ENCODE measurements at places on chromosomes 16 and 17.

- no peak for DNase-seq
Measured at GRCh38 chr17:31309556-31309955, 4.3 kb downstream of the EVI2B start.

DNA sequence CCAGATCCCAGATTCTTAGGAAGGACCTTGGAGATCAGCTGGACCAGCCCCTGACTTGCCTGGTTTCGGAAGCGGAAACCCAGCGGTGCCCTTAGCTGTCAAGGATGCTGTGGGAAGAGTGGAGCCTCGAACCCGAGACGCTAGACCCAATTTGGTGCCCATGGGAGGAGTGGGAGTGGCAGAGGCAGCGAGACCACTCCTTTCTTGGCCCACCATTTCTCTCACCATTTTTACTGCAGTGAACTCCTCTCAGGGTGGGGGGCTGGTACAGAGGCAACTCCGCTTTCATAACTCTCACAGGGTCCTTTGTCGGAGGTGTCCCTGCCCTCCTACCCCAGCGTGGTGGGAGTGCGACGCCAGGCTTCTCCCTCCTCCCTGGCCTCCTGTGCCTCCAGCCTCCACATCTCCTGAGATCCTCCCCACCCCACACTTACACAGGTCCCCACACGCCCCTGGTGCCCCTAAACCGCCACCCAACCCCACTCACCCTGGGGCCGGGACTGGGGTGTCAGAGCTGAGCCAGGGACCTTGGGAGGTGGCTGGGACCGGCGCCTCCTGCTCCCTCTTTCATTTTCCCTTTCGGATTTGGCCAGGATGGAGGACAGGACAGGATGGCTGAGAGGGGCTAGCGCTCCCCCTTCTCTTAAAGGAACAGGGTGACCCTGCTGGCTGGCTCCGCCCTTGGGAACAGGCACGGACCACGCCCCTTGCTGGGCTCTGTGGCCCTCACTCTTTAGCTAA, at the start of gene GJD3:
Gene GJD3 (minus strand): TSS at position 617 of the 741 bp plus-strand sequence. CDS start 922 bp downstream, outside the sequence.
- DNase-seq: no peak

DNA sequence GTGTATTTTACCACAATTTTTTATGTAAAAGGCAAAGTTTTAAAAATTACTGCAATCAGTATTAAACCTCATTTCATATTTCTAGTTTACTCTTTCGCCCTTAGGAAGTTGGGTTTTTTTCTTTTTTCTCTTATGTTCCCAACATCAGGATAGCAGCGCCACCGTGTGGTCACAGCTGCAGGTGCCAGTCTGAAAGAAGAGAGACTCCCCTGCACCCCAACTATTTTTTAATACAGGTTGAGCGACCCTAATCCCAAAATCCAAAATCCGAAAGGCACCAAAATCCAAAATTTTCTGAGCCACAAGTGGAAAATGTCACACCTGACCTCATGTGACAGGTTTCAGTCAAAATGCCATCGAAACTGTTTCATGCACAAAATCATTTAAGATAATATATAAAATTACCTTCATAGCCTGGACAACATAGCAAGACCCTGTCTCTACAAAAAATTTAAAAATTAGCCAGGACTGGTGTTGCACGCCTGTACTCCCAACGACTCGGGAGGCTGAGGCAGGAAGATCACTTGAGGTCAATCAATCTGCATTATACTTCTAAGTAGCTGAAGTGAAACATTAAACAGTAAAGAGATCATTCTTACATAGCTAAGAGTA, 21.8 kb upstream of the ASGR2 start:
- peak; percentile 32 for DNase-seq

GRCh38 chr16:50272687-50273381, 6.5 kb downstream of the ADCY7 start:
- DNase-seq: no peak

- no peak for DNase-seq
Measured at GRCh38 chr17:70074956-70075355, at the start of gene KCNJ16. KCNJ16 (plus strand) TSS chr17:70075225; CDS start chr17:70132088, 56,863 bp downstream.

- DNase-seq: no peak
Measured at GRCh38 chr16:72094266-72094610, 591 bp downstream of the DHX38 start.

DNA sequence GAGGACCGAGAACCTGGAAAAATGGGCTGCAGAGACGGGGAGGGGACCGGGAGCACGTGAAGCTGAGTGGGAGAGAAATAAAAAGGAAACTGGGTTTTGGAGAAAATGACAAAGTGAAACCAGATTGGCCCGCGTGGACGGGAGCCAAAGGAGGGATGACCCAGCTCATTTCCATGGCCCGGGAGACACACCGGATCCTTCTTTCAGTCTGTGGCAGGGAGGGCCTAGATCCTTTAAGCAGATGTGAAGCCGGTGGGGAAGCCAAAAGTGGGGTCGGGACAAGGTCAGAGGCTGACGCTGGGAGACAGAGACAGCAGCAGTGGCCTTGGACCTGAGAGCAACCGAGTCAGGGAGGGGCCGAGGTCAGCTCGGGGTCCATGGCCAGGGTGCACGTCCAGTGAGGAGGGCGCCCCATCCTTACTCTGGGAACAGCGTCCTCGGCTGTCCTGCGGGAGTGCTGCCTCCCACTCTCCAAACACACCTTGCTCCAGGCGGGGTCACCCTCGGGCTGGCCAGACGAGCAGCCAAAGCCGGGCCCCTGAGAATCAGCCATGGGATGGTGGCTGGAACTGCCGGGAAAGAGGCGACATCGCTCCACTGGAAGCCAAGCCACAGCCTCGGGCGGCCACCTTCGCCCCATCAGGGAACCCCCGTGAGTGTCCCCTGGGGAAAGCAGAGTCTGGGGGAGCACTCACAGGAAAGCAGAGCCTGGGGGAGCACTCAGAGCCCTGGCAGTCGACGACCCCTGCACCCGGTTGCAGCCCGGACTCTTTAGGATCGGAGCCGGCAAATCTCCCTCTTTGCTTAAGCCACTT, 17.3 kb downstream of the CA5A start:
- no peak for DNase-seq

- no peak for DNase-seq
Measured at GRCh38 chr17:76547642-76548202, 7.9 kb downstream of the PRCD start.

DNA sequence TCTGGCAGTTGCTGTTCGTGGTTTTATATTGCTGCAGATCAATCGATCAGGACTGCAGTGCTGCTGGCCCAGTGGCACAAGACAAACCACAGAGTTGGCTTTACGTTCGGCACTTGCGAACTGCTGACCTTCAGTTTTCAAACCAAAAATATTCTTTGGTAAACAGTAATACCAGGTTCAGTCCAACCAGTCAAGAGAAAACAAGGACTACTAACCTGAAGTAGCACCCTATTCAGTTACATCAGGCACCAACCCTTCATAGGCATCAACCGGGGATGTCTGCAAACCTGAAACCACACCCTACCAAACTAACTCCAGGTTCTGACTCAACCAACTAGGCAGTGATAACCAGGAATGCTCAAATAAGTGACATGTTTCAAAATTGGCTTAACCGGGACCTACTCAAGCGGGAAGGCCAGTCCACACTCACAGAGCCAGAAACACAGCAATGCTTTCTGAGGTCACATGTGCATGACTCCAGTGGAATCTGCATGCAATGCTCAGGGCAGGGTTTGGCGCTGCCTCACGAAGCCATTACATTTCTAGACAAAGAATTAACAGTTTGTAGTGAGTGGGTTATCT, 91.1 kb downstream of the SMG6 start:
- no peak for DNase-seq

GRCh38 chr17:50155115-50155819, 4.8 kb upstream of the PPP1R9B start:
- no peak for DNase-seq

- DNase-seq: no peak
Measured at GRCh38 chr16:1545044-1546040, 11.9 kb downstream of the TMEM204 start.

DNA sequence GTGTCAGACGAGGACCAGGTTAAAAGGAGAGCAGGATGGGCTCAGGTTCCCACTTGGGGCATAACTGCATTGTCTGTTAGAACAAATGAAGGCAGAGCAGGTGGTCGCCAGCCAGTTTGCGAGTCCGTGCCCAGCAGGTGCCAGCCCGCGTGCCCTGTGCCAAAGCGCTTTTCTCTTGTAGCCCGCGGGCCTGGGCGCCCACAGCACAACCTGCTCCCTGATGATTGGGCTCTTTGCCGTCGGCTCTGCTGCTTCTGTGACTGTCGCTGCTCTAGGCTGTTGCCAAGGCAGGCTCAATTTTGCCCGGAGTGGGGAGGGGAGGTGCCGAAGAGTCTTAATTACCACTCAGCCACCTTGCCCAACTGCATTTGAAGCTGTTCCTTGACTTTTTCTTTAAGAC, 21.1 kb downstream of the KNOP1 start:
- no peak for DNase-seq

GRCh38 chr17:28747051-28747691, 3.4 kb downstream of the TRAF4 start:
- DNase-seq: no peak

DNA sequence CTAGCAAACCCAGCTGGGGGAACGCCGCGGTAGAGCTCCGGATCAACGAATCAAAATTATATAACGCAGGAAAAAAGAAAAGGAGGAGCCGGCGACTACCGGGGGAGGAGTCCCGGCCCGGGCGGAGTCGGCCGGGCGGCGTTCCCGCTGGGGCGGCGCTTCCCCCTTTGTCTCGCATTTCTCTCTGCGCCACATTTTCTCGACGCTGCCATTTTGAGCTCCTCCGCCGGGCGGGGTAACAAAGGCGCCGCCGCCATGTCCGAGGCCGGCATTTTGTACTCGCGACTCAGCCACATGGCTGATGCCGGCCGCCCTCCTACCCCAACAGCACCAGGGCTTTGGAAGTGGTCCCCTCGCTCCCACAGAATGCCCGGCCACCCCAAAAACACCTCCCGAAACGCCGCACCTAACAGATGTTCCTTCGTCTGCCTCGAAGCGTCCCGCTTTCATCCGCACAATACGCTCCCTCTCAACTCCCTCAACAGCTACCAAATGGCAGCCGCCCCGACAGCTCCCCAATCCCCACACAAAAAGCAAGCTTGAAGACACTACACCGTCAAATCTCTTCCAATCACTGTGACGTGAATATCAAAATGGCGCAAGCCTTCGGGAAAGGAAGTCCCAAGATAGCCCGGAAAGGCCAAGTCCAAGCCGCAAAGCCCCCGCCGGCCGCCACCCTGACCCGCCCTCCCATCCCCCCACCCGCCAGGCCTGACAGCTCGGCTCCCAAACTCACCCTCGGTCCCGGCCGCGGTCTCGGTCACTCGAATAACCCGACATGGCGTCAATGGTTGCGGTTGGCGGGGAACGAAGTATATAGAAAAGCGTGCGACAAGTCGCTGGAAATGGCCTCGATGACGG, 519 bp downstream of the DDX5 start:
- peak; percentile 83 for DNase-seq

DNA sequence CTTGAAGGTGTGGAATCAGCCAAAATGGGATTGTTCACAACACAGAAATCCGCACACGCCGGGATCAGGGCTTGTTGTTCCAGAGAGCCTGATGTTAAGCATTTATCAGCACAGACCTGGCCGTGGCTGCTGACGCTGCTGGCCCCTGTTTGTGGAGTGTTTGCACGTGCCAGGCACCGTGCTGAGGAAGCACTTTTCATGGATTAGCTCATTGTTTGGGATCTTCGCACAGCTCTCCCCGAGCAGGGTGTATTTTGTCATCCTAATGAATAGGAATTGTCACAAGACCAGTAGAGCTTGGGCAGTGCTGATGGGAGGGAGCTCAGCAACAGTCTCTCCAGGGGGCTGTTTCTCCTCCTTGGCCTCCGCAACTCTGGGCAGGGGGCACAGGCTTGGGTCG, 160.4 kb upstream of the PLCG2 start:
- no peak for DNase-seq

GRCh38 chr17:82929676-82930042, 89.8 kb upstream of the ZNF750 start:
- DNase-seq: no peak

GRCh38 chr17:61457226-61457983, 5.2 kb downstream of the TBX4 start:
- DNase-seq: no peak

- no peak for DNase-seq
Measured at GRCh38 chr16:72159386-72159785, 12.6 kb downstream of the PMFBP1 start.

DNA sequence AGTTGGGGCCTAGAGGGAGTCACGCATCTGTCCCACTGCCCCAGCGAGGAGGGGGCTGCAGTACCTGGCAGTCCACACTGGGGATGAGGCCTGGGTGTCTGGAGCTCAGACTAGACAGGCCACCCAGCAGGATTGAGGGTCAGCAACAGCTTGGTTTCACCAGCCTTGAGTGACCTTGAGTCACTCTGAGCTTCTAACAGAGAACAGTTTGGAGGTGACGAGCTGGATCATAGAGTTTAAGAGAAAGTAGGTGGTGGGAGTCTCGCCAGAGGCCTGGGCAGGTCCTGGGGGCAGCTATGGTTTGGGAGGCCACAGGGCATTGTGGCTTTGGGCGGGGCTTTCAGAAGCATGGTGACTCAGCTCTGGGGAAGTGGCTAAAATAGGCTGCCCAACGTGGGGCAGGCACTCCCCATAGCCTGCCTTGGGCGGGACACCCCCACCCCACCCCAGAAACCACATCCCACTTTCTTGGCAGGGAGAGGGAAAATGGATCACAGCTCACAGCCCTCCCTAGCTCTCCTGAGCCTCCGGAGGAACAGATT, 20.5 kb downstream of the CDC42EP4 start:
- no peak for DNase-seq

GRCh38 chr17:10474536-10474935, 5.2 kb upstream of the MYH4 start:
- DNase-seq: no peak

DNA sequence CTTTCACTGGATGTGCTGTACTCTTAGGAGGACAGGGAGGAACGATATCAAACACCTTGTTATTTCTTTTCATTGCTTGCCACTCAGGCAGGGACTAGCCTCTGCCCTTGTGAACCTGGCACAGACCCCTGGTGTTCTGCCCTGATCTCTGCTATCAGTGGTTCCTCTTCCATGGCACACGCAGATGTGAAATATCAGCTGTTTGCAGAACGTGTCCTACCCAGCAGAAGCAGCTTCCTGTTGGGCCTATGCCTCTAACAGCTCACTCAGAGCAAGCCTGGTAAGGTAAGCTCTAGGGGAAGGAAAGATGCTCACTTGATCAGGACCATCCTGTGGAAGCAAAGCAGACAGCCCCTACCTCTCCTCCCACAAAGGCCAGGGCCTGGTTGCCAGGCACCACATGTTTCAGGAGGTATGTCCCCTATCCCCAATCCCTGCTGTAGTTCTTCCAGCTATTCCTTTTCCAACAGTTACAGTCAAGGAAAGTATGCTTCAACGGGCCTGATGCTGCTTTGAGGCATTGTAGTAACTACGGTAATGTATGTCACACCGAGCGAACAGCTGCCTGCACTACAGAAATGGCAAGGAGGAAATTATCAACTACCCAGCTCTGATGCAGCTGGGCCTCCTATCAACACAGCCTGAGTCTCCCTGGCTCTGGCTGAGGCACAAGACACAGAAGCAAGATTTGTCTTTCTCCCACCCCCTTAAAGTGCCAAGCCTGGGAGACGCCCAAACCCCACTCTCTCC, 41.3 kb upstream of the GFOD2 start:
- DNase-seq: no peak

DNA sequence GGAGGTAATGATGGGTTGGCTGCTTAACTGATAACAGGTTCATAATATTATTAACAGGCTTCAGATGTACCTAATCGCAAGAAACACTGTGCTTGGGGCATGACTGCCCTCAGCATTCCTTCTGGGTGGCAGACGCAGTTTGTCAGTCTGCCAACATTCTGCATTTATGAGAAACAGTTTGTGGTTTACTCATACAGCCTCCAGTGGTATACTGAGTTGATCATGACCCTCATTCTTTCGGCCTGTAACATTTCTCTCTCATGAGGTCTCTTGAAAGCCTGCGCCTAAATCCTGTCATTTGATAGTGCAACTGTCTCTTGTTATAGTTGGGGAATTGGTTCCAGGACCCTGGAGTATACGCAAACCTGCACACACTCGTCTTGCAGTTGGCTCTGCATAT, 4.9 kb upstream of the RUSF1 start:
- no peak for DNase-seq

Data from smooth muscle cell of the brain vasculature (primary cell).